Stimulated activated CD8-positive, alpha-beta memory T cell treated with anti-CD3 and anti-CD28 coated beads, Interleukin-12 subunit alpha, Interleukin-12 subunit beta, amount 100 ng/mL, for 1 hour (primary cell): ENCODE measurements at places on chromosomes 12 and 14.

DNA sequence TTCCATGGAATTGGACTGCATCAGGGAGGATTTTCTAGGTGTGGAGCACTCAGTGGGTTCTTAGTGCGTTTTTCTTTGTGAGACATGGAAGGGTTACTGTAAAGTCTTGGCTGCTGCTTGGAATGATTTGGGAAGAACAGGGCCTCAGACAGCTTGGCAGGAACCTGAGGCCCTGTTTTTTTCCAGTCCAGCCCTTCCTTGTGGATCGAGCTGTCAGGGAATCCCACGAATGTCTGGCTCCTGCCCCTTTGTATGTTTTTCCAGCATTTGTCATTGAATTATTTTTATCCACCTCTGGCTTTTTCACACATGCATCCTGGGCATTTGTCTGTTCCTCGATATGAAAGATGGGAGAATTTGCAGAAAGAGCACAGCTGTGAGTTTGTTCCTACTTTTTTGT is 158.5 kb downstream of the TGFB3 start:
- no peak for DNase-seq

DNA sequence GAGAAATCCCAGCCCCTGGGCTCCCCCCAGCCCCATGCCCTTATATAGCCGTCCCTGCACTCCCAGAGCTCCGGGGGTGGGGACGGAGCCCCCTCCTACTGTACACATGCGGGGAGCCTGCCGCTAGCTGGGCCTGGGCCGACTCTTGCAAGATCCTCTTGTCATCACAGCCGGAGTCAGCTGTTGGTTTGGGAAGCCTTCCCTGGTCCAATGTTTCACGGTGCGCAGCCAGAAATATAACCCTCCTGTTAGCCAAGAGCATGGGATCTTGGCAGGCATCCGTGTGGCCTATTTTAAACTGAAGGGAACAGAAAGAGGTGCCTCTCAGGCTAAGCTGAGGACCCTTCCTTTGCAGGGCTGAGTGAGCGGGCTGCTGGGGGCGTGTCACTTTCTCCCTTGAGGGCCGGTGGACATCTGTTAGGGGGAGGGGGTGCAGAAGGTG is 175.3 kb downstream of the TSPAN9 start:
- no peak for DNase-seq

DNA sequence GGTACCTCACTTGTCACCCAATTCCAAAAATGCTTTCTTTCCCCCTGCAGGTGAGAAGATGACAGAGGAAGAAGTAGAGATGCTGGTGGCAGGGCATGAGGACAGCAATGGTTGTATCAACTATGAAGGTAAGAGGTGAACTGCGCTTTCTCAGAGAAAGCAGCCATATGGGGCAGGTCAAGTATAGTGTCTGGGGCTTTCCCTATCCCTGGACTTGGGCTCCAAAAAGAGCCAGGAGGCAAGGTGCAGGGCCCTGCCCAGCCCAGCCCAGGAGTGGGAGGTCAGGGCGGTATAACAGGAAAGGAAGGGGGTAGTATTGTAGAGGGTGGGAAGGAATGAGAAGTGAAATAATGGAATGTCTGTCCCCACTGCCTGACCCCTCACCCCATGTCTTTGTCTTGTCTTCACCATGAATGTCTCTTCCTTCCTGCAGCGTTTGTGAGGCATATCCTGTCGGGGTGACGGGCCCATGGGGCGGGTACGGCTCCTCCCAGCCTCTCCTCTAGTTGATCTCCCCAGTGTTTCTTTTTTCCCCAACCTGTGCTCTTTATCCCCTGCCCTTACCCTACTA is 2.1 kb downstream of the MYL6 start:
- peak; percentile 43 for DNase-seq

DNA sequence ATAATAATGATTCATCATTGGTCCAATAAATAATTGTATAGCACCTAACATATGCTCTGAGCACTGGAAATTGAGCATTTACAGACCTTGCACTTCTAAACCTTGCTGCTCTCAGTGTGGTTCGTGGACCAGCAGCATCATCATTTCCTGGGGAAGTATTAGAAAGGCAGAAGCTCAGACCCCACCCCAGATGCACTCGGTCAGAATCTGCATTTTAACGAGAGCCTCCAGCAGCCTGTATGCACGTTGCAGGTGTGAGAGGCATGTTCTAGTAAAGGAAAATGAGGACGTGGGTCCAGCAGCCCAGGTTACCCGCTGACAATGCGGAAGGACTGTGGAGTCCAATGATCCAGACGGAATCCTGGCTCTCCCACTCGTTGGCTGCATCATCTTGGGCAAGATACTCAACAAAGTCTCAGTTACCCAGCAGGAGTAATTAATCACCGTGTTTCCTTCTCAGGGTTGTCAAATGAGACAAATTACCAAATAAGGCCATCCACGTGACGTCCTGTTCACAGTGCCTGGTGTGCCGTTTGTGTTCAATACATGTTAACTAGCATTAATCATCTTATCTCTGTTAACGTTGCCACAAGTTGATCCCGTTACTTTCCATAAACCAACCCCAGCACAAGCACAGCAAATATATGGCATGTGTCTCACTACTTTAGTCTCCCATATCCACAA is 49.2 kb upstream of the CCND2 start:
- no peak for DNase-seq

DNA sequence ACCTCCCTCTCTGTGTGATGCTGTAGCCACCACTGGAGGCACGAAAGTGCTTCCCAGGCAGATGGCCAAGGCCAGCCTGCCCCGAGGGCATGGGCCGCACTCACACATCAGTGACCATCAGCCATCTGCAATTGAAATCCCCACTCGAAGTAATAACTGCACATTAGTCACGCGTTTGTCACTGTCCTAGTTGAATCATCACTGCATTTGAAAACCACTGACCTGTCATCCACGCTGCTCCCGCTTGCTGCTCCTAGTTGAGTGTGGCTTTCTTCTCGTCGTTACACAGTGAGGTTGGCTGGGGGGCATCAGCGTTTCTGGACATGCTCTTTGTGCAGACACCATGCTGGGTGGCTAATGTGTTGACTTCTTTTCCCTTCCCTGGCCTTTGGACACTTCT is 176.1 kb downstream of the ADGRD1 start:
- DNase-seq: no peak

- no peak for DNase-seq
Measured at GRCh38 chr14:34883954-34884353, 8.8 kb upstream of the BAZ1A start.

DNA sequence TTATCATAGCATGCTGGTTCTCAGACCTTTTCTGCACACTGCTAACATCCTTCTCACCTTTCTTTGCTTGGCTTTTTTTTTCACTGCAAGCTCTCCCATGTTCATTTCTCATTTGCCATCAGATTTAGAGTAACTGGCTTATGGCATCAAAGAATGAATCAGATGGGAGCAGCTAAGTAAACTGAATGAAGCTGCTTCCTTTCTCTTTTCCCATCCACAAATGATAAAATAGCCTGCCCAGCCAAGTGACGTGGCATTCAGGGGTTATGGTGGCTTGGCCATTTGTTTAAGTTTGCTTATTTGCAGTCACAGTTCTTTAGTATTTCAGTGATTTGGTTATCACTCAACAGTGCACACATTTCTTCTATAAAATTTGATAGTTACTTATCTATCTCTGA is 708.6 kb downstream of the DIO2 start:
- no peak for DNase-seq

DNA sequence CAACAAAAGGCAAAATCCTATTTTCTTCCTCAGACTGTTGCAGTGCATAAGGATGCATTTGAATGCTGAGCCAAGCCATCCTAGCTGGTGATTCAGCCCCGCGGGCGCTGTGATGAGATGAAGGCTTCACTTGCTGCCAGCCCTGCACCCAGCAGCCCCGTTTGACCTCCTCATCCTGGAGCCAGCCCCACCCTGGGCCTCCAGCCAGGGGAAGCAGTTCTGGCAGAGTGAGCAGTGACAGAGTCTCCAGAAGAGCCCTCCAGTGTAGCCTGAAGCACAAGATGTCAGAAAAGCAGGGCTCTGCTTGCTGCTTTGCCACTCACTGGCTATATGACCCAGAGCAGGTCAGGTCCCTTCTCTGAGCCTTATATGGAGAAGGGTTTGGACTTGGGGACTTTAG is 96.2 kb upstream of the HSPB8 start:
- no peak for DNase-seq

DNA sequence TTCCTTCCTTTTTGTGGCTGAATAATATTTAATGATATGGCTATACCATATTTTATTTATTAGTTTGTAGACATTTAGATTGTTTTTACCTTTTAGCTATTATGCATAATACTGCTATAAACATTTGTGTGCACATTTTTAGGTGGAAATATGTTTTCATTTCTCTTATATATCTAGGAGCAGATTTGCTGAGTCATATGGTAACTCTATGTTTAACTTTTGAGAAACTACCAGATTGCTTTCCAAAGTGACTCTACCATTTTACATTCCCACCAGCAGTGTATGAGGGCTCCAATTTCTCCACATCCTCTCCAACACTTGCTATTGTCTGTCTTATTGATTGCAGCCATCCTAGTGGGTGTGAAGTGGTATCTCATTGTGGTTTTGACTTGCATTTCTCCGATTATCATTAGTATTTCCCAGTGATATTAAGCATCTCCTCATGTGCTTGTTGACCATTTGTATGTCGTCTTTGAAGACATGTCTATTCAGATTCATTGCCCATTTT is 160.2 kb downstream of the KICS2 start:
- DNase-seq: no peak

- DNase-seq: no peak
Measured at GRCh38 chr14:96136371-96137005, 68.2 kb upstream of the BDKRB2 start.

DNA sequence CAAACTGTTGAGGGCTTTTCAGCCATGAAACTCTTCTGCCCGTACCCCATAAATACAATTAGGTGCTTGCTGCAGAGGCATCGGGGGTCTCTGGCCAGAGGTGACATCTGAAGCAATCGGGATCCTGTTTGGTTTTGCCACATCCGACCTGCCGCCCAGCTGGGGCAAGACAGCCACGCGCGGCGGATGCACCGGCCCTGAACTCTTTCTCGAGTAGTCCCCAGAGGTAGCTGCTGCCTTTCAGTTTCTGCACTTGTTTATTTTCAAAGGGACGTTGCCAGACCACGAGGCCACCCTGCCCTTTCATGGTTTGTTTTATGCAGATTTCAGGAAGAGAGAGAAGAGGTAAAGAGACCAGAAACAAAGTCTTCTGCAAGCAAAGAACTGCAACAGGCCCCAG is 10.6 kb upstream of the MLXIP start:
- no peak for DNase-seq

DNA sequence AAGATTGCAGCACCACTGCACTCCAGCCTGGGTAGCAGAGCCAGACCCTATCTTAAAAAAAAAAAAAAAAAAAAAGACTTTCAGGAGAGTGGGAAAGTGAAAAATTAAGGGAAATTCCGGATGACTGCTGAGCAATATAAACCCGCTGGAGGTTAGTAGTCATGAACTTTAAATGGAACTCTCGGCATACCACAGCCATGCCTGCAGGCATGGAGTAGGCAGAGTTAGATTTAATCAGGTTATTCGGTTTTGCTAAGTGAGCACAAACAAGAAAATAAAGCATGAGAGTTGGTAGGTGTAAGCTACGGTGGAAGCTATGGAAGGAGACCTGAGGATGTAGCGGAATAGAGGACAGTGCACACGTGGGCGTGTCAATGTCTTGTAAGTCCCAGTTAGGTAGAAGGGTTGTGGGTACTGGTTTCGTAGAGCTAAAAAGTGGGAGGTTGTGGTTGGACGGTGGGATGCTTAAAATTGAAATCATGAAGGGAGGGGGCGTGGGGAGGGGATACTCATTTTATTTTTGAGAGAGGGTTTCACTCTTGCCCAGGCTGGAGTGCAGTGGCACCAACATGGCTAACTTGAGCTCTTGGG is 11.8 kb upstream of the TUBA1C start:
- DNase-seq: no peak

DNA sequence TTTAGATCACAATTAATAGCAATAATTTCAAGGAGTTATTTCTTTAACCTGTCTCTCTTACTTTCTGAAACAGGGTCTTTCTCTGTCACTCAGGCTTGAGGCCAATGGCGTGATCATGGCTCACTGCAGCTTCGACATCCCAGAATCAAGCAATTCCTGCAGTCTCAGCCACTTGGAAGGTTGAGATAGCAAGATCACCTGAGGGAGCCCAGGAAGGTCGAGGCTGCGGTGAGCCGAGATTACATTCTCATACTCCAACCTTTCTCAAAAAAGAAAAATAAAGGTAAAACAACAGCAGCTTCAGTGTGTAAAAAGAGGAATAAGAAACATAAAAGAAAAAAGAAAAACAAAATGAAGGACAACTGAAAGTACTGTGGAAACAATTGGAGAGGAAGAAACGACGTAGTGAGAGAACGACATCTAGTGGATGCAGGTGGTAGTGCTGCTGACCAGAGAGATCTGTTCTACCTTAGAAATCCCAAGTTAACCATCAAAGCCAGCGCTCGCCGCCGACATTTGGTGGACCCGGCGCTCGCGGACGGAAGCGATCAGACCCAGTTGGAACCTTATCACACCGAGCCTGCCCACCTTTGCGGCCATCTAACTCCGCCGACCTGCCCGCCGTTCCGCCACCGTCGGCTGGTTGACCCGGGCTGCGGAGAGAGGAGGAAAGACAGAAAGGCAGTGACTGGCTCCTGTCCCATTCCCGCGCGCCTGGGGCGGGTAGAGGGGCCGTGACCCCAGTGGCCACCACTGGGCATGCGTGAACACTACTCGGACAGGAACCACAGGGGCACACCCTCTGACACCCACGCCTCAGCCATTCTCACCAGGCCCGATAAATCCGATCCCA is 196.1 kb downstream of the ALG10 start:
- peak; percentile 36 for DNase-seq

- DNase-seq: no peak
Measured at GRCh38 chr12:1382151-1382550, 212.2 kb downstream of the FBXL14 start.

DNA sequence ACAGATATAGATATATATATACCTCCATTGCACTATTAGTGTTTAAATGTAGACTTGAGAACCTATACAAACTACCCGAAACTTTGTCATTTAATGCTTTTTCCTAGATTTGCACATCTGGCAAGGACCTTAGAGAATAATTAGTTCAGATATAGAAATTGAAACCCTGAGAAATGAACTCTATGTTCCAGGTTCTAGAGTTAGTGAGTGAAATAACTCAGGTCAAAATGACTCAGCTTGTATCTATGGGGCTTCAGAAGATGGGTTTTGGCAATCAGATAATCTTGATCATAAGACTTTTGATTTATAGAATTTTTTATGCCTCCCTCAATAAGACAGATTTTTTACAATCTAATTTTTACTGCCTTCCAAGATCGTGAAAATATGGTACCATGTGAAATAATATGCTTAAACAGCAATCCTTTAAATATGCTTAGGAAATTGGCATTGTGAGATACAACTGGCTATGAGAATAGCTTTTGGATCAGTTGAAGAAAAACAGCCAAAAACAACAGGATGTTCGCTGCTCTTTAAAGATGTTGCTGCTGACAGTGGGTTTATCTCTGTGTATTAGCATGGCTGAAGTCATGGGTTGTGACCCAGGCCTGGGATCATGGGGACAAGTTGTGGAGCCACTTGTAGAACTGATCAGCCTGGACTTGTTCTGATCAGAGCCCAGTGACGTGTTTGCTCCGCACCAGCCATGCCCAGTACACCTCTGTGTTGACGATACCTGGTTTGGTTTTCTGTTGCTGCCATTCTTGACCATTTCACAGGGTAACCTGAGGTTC is 63.6 kb downstream of the TTLL5 start:
- no peak for DNase-seq
